Stimulated activated CD4-positive, alpha-beta T cell treated with anti-CD3 and anti-CD28 coated beads, Interleukin-15, amount 100 ng/mL, for 24 hours (primary cell): ENCODE measurements at places on chromosomes 2 and 18.

DNA sequence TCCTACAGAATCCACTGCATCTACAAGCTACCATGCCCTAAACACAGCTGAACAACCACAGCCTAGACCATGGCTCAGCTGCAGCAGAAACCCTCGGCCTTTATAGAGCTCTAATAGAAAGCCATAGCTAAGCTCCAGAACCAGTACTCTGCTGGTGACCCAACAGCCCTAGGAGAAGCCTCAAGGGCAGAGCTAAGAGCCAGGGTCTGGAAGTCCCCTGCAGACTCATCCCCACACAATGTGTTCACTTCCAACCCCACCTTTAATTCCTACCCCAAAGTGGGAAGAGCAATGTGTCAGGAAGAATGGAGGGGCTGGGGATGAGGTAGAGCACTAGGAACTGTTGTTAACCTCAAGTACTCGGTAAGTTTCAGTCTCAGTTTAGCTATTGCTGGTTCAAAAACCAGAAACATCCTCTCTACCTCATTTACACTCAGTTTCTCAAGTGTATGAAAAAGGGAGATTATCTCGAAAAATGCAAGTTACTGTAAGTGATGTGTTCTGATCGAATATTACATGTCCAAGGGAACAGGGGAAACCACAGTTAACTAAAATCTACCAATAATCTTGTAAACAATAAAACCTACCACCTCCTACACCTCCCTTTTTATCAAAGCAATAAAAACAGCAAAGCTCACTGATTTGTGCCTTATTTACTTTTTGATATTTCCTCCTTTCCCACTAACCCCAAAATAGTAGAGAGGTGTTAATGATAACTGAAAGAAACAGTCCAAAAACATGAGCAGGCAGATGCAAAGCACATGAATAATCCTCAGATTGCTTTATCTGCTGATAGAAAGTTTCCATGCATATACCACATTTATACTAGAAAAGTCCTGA lies 36.2 kb downstream of the THADA start:
- peak; percentile 29 for DNase-seq

DNA sequence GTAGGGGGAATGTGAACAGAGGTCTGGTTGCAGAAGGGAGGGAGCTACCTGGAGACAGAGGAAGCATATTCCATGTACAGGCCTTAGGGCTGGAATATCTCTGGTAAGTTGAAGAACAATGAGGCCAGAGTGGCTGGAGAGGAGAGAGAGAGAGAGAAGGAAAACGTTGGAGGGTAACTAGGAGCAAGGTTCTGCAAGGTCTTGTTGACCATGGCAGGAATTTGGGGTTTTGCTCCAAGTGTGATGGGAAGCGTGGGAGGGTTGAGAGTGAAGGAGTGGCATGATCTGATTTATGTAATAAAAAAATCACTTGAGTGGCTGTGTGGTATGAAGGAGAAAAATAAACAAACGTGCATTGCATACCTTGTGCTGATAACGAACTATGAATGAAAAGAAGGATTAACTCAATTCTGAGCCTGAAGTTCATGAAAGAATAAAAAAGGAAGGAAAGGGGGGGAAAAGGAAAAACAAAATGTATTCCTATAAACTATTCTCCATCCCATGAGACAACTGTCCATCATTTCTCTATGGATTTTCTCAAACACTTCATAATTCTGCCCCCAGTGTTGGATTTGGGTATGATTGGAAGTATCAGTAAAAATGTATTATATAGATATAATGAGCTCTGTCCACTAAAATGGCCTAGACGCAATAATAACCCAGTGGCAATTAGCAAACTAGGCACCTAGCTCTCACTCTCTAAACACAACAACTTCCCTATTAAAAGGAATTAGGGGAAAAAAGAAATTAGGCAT lies 59.7 kb upstream of the PMAIP1 start:
- no peak for DNase-seq

DNA sequence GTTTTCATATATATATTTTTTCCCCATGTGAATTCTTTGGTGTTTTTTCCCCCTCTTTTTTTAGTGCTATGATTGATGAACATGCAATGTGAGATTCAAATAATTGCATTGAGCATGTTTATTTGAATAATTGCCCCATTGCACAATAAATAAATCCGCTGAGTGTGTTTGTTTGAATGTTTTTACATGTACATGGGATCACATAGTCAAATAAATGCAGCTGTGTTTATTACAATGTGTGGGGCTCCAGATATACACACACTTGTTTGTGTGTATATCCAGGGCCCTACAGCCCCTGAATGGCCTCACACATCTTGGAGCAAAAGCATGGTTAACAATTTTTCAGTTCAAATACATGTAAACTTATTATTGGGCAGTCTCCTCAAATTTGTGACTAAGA lies 134.5 kb downstream of the ZEB2 start:
- DNase-seq, result no peak

- no peak for DNase-seq
Measured at GRCh38 chr2:117943013-117943672, 70.7 kb downstream of the CCDC93 start.

DNA sequence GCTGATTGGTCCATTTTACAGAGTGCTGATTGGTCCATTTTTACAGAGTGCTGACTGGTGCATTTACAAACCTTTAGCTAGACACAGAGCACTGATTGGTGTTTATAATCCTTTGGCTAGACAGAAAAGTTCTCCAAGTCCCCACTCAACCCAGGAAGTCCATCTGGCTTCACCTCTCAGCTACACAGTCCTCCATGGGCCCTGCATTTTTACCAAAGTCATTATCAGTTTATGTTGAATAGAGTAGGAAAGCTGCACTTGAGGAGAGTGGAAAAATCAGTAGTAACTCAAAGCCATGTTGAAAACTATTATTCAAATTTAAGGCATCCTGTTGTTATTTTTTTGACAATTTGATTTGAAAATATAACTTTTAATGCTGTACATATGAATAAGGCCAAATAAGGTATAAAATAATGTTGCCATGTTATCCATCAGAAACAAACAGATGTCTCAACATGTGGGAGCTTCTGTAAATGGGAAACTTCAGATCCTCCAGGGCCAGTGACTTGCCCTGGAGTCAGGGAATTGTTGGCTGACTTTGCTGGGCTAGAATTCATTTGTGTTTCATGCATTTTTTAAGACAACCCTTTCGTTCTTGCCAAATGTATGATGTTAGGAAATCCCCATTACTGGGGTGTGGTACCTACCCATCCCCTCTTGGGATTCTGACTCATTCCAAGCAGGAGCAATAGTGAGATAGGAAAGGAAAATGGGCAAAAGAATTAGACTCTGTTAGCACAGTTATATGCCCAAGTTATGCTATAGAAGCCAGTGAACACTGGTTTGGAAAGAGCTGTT lies 37.8 kb upstream of the CCDC195 start:
- DNase-seq, result no peak

GRCh38 chr2:9103663-9104277 lies 100.3 kb upstream of the MBOAT2 start:
- no peak for DNase-seq

DNA sequence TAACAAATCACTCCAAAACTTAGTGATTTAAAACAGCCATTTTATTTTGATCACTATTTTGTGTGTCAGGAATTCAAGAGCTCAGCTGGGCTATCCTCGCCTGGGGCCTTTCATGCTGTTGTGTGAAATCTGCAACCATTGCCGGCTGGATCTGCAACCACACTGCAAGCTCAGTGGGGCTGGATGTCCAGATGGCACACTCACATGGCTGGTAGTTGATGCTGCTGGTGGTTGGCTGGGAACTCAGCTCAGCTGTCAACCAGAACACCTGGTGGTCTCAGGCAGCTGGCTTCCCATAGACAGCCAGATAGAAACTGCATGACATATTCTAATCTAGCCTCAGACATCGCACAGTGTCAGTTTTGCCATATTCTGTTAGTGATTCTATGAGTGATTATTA lies 30.6 kb upstream of the AP1S3 start:
- no peak for DNase-seq

DNA sequence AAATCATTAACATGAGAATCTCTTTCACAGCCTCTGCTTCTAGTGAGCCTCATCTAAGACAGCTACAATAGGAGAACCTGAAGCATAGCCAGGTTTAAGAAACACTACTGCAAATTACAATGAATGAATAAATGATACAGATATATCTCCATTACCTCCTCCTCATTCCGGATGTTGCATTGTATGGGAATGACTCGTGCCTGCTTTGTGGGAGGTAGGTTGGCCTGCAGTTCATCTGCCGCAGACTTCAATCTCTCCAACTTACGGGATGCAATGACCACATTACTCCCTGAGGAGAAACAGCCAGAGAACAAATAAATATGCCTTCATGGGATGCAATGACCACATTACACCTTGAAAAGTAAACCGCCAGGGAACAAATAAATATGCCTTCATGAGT lies 15.4 kb downstream of the PECR start:
- no peak for DNase-seq

GRCh38 chr2:224369028-224369632 lies 32.8 kb downstream of the FAM124B start:
- DNase-seq, result no peak

- DNase-seq, result peak; percentile 13
Measured at GRCh38 chr2:216083464-216084281, 2.0 kb downstream of the TMEM169 start.

- DNase-seq, result no peak
Measured at GRCh38 chr2:217611626-217612127, 391.1 kb downstream of the TNS1 start.

GRCh38 chr2:192236136-192236535 lies 41.4 kb upstream of the TMEFF2 start:
- DNase-seq, result no peak

DNA sequence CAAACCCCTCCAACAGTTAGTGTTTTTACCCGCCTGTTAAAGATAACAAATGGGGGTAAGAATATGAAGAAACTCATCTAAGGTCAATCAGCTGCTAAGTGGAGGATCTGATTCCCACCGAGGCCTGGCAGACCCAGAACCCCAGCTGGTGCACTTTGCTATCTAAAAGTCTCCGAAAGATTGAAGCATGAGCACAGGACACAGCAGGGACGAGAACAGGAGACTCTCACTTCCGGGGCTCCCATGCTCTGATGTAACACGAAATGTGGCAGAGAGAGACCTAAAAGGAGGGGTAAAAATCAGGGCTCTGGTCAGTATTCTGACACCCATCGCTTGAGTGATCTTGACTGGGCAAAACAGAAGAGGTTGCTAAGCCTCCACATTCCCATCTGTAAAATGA lies 119.7 kb downstream of the PDCL3 start:
- no peak for DNase-seq

- no peak for DNase-seq
Measured at GRCh38 chr2:159064446-159065301, 96.2 kb downstream of the TANC1 start.

GRCh38 chr2:62287899-62288880 lies 92.3 kb downstream of the B3GNT2 start:
- DNase-seq, result peak; percentile 63

GRCh38 chr18:5943514-5943913 lies 48.2 kb upstream of the TMEM200C start:
- DNase-seq, result no peak

- no peak for DNase-seq
Measured at GRCh38 chr2:220228310-220229006, 601.0 kb downstream of the SLC4A3 start.

GRCh38 chr18:75408554-75409506 lies 18.7 kb downstream of the SMIM21 start:
- DNase-seq, result peak; percentile 60

DNA sequence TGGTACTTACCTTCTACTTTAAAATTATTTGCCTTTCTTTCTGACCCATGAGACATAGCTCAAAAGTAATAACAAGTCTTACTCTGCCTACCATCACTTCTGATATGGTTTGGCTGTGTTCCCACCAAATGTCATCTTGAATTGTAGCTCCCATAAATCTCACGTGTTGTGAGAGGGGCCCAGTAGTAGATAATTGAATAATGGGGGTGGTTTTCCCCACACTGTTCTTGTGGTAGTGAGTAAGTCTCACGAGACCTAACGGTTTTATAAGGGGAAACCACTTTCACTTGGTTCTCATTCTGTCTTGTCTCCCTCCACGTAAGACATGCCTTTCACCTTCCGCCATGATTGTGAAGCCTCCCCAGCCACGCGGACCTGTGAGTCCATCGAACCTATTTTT lies 47.5 kb downstream of the GALNT3 start:
- no peak for DNase-seq

- DNase-seq, result no peak
Measured at GRCh38 chr2:178220814-178221213, 26.5 kb downstream of the OSBPL6 start.

DNA sequence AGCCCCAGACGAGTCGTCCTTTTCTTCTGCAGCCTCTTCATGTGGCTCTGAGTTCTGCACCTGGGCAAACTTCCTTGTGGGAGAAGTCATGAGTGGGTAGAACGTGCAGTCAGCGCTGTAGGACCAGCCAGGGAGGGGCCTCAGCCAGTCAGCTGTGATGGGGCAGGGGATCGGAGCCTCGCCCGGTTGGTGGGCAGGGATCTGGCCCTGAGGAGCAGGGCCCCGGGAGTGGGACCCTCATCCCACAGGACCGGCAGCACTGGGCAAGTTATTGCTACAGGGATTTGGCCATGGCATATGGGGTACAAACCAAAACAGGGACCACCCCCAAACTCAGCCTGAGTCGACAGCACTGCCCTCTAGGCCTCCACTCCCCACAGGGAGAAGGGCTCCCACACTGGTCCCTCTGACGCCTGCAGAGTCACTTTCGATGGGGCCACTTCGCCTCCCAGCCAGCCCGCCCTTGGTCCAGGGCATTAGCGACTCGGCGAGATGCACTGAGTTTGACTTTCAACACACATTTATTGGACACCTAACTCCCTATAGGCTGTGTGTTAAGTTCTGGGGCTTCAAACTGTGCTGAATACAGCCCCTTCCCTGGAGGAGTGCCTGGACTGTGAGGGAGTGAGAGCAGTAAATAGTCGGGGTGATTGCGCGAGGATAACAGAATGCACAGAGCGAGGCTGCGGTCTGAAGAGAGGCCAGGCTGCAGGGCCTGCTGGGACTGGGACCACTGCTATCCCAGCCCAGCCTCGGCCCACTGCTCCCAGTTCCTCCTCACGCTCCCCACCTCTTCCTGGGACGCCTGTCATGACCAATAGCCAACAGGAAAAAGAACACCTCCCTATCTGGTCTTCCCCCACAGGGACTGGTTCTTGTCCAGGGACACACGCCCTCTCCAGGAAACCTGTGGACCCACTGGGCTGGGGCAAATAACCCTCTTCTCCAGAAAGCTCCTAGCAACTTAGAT lies 55.9 kb downstream of the SDC1 start:
- no peak for DNase-seq

DNA sequence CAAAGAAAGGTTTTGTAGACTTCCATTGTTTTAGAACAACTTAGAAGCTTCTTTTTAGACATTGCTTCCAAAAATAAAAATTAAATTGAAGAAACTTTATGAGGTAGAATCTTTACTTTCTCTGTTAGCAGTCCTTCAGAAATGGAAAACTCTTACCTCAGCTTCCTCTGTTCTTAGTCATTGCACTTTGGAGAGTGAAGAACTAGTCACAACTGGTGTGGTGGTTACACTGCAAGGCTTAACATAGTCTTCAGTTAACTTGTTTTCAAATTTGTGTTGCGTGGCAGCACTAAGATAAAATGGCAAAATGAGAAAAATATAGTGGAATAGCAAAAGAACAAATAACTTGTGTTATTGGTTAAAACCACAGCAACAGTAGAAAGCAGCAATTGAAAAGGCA lies 332.6 kb downstream of the KIAA1328 start:
- DNase-seq, result no peak
